ENCODE measurements at places on chromosomes 1 and 21.
A peak's percentile ranks its signal among the peaks of the same experiment; 100 is the strongest.

GRCh38 chr1:29112705-29113412 lies 10.8 kb downstream of the TMEM200B start:
- DNase-seq, result no peak

DNA sequence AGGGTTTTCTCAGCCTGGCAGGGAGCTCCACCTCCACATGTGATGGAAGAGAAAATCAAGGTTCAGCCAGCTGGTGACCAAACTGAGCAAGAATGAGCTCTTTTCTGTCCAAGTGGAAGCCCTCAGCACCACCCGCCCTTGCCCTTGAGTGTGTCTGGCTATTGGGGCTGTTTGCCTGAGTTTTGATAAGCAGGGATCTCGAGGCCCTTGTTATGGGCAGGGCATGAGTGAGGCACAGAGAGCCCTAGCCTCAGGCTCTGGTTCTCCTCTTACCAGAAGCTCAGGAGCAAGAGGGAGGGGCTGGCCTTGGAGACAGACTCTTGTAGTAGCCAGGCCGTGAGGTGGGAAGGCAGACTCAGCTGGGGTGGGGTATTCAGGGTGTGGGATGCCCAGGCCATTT lies 37.5 kb upstream of the ARF1 start:
- no peak for DNase-seq

DNA sequence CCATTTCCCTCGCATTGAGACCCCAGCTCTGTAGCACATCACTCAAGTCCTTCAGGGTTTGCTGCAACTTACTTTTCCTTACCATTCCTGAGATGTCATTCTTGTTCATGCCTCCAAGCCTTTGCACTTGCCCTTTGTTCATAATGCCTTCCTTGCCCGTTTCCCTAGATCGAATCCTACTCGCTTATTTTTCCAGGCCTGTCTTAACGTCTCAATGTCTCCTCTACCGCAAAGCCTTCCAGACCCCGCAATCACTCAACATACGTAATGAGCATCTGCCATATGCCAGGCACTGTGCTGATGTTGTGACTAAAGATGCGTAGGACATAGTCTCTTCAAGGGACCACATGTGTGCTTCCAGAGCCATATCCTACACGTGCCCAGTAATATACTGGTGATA lies 31.1 kb upstream of the CNIH3 start:
- DNase-seq, result no peak

- DNase-seq, result no peak
These were observed 226.0 kb downstream of the NPHP4 start for GRCh38 chr1:5765997-5766913.

DNA sequence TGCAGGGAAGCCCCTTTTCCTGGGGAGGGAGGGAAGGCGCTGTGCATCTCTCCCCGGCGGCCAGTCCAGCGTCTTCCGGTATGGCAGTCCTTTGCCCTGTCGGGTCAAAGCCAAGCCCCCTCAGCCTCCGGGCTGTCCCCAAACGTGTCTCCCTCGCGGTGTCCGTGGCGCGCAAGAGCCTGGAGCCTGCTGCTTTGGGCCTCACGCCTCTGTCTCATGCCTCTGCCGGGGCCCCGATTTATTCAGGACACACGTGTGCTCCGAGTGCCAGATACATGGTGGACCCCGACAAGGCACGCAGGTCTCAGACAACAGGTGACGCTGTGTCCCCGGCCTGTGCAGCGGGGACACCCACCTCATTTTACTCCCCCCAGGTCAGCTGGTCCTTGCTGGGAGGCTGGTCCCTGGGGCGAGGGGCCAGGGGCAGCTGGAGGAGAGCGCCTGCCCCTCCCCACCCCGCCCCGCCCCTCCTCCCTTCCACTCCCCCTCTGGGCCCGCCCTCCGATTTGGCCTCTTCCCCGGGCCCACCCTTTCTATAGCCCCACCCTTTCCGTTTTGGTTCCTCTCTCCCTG lies 176.7 kb downstream of the CAMTA1 start:
- no peak for DNase-seq

DNA sequence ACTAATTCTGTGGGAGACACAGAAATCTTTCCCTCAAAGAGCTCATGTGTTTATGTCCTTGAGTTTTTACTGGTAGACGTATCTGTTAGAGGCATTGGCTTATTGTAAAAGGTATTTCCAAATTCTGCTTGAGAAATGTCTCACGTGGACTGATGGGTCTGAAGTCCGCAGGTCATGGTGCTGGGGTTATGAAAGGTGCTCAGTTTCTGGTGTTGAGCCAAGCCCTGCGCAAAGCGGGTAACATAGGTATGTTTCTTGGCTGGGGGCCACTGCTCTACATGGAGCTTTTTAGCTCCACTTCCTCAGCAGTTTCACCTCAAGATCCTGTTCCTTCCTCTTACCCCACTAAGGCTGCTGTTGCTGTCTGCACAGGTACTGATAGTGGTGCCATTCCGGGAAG lies 10.8 kb downstream of the UTP25 start:
- no peak for DNase-seq

- DNase-seq, result no peak
These were observed 71.0 kb downstream of the HIVEP3 start for GRCh38 chr1:41847733-41848132.

DNA sequence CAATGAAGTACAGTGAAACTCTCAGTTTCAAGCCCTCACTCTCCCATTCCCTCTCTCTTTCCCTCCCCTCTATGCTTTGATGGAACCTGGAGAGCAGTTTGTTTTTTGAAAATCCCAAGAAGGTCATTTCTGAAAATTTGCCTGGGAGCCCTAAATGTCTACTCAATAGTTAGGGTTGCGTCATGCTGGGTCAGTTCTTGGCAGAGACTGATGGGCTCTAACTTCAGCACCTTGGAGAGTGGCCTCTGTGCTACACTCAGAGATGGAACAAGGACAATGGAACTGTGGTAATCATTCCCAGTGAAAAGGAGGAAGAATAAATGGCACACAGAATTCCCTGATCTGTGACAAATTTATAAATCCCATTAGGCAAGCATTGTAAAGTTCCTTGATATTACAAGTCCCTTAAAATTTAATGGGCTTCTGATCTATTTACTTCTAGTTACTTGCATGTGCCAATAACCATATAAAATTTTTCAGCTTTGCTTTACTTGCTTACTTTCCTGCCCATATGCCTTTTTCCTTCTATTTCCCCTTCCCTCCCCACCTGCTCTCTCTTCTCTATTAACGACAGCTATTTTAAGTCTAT lies 182.9 kb upstream of the KCND3 start:
- DNase-seq, result no peak

- no peak for DNase-seq
These were observed 10.8 kb upstream of the CDCP2 start for GRCh38 chr1:54163573-54163972.

DNA sequence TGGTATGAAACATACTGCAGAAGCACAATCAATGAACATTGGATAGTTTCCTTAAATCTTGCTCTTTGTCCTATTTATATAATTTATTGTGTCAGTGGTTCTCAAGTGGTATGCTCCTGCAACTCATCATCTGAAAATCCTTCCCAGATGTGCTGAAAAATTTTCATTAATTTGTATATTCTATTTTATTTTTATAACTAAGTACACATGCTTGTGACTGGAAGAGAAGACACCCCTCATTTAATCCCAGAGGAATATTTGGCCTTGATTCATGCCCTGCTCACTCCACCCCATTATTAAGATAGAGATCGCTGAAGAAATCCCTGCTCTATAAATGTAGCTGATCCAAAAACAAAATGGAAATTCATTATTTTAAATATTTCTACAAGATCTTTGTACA lies 870.5 kb upstream of the CXADR start:
- no peak for DNase-seq

- DNase-seq, result no peak
These were observed 26.1 kb downstream of the F3 start for GRCh38 chr1:94515296-94515947.

DNA sequence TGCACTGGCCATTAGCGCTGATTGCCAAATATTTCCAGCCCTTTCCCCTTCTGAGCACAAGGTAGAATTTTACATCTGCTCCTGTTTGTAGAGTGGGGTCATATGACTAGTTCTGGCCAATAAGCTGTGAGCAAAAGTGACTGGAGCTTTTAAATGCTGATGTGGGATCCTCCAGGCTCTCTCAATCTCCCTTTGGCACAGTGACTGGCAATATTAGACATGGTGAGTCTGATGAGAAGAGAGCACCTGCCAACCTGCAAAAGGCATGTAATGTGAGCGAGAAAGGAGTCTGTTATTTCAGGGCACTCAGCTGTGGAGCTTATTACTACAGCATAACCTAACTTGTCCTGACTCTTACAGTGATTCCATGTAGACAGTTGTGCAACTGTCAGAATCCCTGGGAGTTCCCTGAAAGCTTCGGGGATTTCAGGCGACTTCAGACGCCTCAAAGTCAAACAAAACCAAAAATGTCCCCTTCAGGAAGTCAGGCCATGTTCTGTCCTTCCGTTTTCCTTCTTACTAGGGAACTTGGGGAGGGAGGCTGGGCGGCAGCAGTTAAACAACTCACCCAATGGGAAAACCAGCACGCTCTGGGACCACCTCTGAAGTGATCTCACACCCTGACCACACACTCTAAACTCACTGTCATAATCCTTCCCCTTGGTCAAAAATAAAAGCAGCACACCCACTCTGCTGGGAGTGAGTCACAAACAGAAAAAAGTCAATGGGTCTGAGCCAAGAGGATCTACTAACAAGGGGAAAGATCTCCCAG lies 3.6 kb upstream of the RASSF5 start:
- DNase-seq, result peak; percentile 63

DNA sequence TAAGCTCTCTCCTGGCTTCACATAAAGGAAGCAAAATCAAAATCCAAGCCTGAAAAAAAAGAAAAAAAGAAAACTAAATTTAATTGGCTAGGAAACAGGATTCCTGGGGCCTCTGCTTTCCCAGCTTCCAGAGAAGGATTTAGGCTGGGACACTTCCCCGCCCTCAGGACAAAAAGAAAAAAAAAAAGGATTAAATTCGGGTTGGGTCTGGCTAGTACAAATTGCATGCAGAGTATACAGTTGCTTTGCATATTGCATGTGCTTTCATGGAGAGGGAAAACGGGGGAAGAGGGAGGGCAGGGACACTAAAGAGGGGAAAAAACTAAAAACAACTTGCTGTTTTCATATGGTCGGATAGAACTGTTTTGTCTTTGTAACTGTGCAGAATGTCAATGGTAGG lies 42.7 kb downstream of the OLIG1 start:
- no peak for DNase-seq

DNA sequence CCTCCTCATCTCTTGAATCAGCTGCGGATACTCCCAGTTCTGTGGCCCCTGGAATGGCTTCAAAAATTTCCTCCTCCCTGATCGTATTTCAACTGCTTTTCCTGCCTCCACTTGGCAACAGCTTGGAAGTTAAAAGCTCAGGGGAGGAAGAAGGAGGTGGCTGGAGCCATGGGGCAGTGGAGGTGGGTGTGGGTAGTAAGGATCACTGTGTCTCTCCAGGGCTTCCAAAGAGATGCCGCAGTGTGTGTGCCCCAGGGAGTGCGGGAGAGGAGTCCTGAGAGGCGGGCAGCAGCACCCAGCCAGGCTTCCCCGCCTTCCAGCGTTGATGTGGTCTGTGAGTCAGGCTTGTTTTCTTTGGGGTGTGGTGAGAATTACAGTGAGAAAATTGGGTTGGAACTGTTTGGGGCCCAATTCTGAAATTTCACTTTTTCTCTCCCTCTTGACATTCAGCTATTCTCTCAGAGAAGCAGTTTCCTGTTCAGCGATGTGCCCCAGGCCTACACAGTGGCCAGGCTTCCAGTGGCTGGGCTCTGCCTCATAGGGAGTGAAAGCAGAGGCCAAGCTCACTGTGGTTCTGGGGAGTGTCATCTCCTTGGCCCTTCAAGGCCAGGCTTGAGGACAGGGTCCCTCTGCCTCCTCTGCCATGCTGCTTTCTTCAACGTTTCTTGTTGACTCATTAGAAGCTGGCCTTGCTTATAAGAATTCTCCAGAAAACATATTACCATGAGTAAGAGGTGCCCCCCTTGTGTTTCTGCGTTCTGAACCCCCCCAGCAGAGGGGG lies 69.0 kb downstream of the PGM1 start:
- DNase-seq, result no peak

GRCh38 chr1:77347646-77348045 lies 65.8 kb downstream of the AK5 start:
- DNase-seq, result peak; percentile 13

DNA sequence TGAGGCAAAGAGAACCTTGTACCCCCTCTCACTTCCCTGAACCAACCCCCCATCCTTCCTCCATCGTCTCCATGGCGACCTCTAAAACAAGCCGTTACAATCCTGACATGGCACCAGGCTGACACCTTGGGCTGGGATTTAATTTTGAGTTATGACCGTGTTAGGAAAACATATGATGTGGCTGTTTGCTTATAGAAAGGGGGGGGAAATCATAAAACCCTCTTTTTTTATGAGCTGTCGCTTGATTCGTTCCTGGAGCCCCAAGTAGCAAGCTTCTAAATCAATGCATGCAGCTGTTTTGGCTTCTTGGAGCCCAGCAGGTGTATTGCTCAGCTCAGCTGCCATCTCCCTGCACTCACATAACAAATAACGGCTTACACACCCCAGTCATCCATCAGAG lies 301.2 kb upstream of the SPAG17 start:
- DNase-seq, result no peak

All from activated T-cell treated with anti-CD3 and anti-CD28 coated beads, Interleukin-2, amount 50 U/mL, for 72 hours (primary cell).